Stimulated activated CD4-positive, alpha-beta T cell treated with anti-CD3 and anti-CD28 coated beads, Interleukin-4, amount 100 ng/mL, for 1 hour (primary cell): ENCODE measurements at places on chromosomes 12 and 14.

GRCh38 chr14:31788340-31788739 is 227.1 kb downstream of the NUBPL start:
- no peak for DNase-seq

DNA sequence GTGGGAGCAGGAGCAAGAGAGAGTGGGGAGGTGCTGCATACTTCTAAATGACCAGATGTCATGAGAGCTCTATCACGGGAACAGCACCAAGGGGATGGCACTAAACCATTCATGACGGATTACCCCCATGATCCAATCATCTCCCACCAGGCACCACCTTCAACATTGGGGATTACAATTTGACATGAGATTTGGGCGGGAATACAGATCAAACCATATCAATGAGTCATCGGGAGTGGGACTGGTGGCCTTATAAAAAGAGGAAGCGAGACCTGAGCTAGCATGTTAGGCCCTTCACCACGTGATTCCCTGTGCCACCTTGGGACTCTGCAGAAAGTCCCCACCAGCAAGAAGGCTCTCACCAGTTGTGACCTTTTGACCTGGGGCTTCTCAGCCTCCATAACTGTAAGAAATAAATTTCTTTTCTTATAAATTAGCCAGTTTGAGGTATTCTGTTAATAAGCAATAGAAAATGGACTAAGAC is 28.7 kb downstream of the COX8C start:
- DNase-seq = no peak

DNA sequence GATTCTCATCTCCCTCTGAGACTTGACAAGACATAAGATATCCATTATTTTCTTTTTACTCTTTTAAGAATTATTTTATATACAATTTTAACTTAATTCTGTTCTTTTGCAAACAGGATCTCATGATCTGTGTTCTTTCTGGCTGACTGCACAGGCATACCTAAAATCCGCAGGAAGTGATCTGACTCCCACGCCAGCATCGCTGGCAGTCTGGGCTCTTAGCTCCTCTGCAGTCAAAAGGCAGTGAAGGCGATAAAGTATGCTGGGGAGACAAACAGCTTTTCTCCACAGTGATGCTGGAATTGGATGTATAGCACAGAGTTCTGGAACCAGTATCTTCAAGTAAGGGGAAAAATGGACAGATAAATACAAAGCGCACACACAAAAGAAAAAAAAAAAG is 52.4 kb downstream of the DICER1 start:
- DNase-seq = no peak

DNA sequence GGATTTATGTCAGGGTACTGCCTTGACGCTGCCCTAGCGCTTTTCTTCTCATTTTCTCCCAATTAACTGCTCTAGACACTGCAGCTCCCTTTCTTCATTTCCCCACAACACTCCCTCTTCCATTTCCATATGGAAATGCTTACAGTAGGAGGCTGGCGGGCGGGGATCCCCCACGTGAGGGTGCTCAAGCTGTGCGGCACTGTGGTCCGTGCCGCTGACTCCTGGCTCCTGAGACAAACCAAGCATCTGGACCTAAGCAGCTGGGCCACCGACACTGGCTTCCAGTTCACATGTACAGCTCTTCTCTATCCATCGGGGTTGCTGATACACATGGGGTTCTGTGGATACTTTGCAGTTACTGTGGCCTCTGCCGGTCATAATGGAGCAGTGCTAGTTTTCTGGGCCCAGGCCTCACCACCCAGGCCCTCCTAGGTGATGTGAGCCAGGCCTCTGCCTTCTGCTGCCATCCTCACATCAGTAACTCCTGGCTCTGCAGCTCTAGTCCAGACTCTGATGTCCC is 20.2 kb downstream of the TCHP start:
- no peak for DNase-seq

GRCh38 chr12:111440631-111441030 is 34.9 kb downstream of the SH2B3 start:
- DNase-seq = no peak

DNA sequence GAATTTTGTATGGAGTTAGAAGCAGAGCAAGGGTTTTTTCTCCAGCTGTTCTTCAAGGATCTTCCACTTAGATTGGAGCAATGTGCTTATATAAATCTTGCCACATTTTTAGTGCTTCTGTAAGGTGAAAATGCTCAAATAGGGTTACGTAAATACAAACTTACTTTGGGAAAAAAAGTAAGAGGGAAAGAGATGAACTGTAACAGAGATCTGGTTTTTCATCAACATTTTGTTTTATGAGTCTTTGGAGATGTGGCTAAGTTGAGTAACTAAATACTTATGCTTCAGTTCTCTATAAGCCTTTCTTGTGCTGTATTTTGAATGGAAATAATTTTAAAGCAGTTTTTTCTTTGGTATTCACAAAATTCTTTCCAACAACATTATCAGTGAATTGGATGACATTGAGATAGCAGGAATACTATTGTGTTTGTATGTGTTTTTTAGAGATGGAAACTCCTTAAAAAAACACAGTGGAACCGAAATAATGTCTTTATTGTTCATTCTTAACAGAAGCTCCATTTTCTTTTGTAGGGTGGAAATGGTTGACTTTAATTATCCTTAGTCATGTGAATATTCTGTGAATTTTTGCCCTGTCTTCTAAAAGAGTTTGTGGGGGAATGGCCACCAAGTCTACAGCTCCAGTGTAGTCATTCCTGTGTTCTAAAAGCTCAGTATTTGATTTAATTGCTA is 45.7 kb downstream of the NPAS3 start:
- no peak for DNase-seq

DNA sequence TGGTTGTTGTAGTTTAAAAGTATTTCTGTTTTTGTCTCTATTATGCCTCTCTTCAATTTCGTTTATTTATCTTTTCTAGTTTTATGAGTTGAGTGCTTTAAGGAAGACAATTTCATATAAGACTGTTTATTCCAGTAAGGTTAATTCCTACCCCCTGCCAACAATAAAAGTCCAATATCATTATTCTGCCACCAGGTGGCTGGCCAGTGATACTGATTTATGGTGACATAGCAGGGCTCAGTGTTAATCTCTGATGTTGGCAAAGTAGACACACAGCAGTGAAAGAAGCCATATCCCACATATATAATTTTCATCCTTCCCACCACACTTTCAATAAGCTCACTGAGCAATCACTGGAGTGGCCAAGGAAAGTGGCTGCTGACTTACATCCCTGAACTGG is 69.0 kb upstream of the BMP4 start:
- no peak for DNase-seq
